ENCODE measurements at places on chromosomes 2 and 18.

GRCh38 chr2:120930864-120931263 lies 195.2 kb downstream of the GLI2 start:
- DNase-seq, result no peak

GRCh38 chr18:2662990-2663389 lies 7.5 kb downstream of the SMCHD1 start:
- DNase-seq, result no peak

- DNase-seq, result peak; percentile 33
These were observed 189.9 kb upstream of the TANK start for GRCh38 chr2:160970052-160970965.

DNA sequence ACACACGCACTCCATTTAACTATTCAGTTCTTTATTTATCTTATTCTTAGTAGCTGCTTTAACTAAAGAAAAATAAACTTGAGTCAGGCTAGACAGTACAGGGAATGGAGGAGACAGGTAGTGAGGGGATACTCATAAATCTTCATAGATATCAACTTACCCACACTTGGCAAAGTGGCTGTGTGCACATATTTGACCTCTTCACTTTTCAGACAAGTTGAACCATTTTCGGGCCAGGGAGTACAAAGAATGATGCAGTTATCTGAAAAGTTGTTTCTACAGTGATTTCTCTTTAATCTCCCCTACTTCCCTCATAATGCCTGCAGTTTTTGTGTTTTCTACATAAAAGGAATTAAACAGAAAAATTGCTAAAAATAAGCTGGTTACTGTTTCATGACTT lies 307.5 kb downstream of the GULP1 start:
- DNase-seq, result no peak

DNA sequence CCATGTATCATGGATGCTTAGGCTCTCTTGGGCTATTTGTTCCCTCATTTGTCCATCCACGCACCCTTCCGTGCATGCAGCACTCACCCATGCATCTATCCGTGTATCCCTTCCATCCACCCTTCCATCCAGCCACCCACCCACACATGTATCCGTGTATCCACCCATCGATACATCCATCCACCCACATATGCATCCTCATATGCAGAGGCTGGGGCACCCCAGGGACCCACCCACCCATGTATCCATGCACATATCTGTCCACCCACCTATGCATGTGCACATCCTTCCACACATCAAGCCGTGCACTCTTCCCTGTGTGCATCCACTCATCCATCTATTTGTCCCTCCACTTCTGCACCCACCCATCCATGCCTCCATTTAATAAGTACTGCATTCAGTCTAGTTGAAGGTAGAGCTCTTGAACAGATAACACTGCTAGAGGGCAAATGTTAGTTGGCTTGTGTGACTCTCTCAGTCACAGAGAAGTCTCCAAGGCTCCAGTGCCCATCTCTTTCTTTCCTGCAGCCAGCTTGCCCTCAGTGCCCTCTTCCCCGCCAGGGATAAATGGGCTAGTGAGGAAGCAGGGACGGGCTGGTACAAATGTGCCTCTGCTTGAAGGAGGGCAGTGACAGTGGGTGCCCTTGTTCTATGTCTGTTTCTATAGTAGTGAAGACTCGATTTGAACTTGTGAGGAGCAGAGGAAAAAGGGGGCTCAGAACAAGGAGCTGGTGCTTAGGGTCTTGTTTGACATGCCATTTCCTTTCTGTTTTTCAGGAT lies 61.5 kb downstream of the EMILIN2 start:
- DNase-seq, result no peak
